NCI-H748 treated with DMSO at 0.1 percent for 48 hours (cell line): ENCODE measurements at places on chromosomes 11 and 22.

DNA sequence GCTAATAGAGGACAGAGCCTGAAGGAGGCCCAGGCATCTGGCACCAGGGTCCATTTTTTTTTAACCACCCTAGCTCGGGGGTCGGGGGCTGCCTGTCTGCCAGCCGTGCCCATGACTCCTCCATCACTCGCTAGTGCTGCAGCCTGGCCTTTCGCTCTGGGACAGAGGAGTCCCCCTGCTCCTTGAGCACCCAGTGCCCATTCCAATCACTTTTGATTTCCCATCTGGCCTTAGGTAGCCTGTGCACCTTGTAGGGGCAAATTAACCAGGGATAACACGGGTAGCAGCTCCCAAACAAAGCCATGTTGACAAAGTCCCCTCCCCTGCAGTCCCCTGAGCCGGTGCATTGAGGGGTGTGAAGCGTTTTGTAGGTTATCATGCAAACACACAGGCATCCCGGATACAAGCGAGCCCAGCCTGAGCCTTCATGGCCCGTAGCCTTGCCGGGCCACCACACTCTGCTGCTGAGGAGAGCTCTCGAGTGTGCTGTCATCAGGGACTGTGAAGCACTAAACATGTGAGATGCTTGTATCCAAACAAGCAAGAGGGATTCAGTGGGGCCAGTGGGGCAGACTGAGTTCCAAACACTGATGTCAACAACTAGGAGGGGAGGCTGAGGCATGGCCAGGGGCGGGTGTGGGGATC, 208.7 kb downstream of the DSCAML1 start:
- DNase-seq, result no peak

- DNase-seq, result no peak
Measured at GRCh38 chr22:46626911-46627805, 7.0 kb downstream of the GRAMD4 start.

GRCh38 chr11:86978247-86978646, 23.1 kb upstream of the FZD4 start:
- no peak for DNase-seq

- no peak for DNase-seq
Measured at GRCh38 chr11:113690619-113691569, 15.2 kb downstream of the TMPRSS5 start.

DNA sequence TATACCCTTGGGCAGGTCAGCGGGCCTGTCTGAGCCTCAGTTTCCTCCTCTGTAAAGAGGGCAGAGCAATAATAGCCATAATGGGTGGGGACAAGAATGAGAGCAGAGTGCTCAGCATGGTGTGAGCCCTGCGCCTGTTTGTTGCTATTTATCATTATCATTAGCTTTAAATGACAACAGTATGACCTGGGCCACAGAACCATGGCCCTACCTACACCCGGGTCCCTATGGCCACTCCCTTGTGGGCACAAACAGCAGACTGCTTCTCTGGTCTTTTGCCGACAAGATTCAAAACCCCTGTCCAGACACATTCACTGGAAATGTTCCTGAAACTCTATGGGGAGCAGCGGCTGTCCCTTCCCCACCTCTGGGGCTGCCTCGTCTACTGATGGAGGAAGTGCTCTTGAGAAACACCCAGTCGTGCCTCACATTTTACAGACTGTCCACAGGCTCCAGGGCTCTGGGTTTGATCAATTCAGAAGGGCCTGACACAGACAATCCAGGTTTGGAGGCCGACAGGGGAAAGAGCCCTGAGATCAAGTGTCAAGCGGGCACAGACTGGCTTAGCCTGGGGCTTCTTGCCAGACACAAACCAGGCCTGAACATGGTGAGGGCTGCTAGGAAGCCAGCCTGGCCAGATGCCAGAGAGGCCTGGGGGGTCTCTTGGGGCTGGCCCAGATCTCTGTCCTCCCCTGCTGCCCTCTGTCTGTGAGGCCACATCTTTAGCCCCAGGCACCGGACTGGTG, 112.5 kb upstream of the CD82 start:
- no peak for DNase-seq

DNA sequence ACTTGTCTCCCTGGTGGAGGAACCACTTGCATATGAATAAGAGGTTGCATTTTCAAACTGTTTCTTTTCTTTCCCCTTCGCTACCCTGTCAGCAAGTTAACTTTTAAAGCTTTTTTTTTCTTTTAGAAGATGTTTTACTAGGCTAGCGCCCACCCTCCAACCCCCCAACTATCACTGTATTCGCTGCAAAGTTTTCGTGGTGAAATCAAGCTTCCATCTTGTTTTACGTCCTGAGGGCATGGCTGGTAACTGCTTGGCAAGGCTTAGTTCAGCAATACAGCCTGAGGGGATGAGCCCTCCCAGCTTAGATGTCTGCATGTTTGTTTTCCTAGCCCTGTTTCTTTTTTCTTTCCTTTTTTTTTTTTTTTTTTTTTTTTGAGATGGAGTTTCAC, 1359.3 kb downstream of the LRRC4C start:
- DNase-seq, result no peak

- peak; percentile 15 for DNase-seq
Measured at GRCh38 chr11:117843666-117844484, 19.3 kb upstream of the FXYD2 start.

DNA sequence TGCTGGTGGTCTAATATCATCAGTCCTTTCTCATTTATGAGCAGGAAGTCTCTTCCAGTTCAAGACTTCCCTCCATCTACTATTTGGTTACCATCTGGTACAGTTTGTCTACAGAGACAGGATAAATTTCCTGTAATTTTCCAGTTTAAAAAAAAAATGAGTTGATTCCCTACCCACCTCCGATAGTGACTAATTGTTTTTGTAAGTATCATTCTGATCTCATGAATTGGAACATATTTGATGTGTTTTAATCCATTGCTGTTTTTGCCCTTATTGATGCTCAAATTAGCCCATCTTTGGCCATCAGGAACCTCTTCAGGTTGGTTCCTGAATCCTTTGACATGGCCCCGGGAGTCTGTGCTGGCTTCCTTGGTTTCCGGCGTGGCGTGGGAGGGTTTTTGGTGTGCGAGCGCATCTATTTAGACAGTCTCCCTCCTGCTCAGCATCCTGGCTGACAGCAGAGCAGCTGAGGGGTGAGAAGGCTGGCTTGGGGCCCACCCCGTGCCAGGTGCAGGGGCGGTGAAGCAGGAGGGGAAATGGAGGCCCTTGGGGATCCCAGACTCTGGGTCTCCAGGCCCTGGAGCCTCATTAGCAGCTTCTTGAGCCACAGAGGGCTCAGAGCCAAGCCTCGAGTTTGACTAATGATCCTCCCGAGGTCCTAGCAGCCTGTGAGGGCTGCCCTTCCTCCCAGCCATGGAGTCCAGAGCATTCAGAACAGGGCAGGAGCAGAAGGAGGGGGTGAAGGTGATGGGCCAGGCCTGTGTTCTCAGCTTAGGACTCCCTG, 6.8 kb downstream of the OMP start:
- DNase-seq, result no peak

- DNase-seq, result peak; percentile 6
Measured at GRCh38 chr11:29448246-29448877, 568.5 kb downstream of the KCNA4 start.

DNA sequence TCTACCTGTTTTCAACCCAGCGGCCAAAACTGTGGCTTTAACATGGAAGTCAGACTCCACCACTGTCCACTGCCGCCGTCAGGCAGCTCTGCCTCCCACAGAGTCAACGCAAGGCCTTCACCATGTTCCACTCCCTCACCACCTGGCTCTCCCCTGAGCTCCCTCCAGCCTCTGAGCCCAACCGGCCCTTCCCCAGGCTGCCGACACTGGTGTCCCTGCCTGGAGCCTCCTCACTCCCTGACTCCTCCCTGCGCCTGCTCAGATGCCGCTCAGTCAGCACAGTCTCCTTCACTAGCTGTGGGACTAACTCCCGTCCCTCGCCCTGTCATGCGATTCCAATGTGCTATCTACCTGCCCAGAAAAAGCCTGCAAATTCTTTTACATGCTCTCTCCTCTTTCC, 16.3 kb downstream of the SULT4A1 start:
- DNase-seq, result no peak
